Hypothalamus (tissue), 51 donors: ENCODE measurements at places on chromosomes 4 and X.

DNA sequence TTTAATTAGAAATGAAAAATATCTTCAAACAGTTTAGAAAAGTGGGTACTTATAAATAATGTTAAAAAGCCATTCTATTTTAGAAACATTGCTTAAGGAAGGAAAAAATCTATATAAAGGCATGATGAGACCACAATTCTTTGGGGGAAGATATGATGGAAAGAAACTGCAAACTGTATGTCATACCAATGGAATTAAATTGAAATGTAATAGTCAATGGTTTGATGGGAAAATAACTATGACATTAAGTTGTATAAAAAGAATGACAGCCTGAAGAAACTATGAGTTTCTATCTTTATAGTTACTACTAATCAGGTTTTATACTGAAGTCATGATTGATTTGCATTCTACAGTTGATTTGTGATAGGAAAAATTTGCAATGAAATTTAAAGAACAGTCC, 40.3 kb upstream of the CAMK2D start:
- DNase-seq = no peak

DNA sequence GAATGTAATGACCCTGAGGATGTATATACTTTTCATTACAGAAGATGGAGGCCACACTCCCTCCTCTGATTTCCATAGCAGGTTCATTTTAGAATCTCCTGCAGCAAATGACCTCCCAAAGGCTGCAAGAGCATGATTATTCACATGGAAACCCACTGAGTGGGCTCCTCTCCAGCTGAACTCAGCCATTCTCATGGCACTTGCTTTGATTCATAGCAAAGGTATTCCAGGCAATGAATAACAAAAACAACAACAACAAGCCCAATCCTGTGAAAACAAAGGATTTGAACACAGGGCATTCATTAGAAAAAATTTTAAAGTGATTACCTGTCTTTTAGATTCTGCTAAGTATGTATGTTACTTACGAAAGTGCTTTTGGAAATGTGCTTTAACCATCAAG, 894.0 kb upstream of the FRG1 start:
- no peak for DNase-seq

- no peak for DNase-seq
These were observed 96.2 kb upstream of the IL1RAPL2 start for GRCh38 chrX:104469771-104470170.

GRCh38 chr4:77073981-77074380, 1.8 kb downstream of the CCNI start:
- DNase-seq = no peak

DNA sequence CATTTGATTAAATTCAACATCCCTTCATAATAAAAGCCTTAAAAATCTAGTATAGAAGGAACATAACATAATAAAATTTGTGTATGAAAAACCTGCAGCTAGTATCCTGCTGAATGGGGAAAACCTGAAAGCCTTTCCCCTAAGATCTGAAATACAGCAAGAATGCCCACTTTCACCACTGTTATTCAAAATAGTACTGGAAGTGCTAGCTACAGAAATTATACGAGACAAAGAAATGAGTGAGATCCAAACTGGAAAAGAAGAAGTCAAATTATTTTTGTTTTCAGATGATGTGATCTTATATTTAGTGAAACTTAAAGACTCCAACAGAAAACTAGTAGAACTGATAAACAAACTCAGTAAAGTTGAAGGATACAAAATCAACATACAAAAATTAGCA, 152.9 kb downstream of the RTL3 start:
- DNase-seq = no peak

GRCh38 chr4:2871911-2872310, 28.3 kb downstream of the ADD1 start:
- DNase-seq = no peak

DNA sequence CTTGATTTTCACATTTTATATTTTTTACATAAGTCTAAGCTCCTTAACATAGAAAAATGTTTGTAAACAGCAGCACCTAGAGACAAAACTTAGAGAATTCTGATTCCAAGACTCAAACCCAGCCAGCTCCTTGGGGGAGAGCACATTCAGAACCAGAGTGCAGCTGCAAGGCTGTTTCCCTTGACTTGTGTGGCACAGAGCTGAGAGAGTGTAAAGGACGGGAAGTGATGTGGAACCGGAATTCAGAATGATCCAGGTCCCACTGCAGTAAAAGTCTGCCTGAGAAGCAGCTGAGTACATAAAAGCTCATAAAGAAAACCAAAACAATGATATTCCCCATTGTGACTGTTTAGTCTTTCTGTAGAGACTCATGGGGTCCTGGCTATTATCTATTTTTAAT, 713.8 kb downstream of the RAB28 start:
- no peak for DNase-seq

- DNase-seq = no peak
These were observed 4.6 kb downstream of the G3BP2 start for GRCh38 chr4:75668596-75668995.
